ENCODE measurements at places on chromosomes 2 and 18.

DNA sequence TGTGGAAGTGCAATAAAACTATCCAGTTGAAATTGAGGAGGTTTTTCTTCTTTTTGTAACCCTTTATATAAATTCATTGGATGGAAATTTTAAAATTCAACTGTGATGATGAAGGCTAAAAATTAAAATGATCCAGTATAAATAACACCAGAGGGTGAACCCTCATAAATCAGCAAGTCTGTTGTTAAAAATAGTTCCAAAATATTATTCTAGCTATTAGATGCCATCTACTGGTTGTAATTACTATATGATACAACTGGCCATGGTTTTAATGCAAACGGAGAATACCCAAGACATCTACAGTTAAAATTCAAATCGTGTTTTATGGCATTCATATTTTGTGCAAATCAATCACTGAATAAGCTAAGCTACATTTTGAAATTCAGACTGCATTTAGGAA, 53.8 kb downstream of the TMEM200C start:
- DNase-seq, result no peak

GRCh38 chr2:46748735-46749531, 166.7 kb downstream of the MCFD2 start:
- DNase-seq, result no peak

- no peak for DNase-seq
Measured at GRCh38 chr2:69911985-69912563, 2.8 kb upstream of the MXD1 start.

- no peak for DNase-seq
Measured at GRCh38 chr2:137947728-137948336, 16.4 kb upstream of the HNMT start.

GRCh38 chr2:18413676-18414396, 146.6 kb downstream of the RDH14 start:
- DNase-seq, result no peak

GRCh38 chr2:235614900-235615712, 121.3 kb downstream of the AGAP1 start:
- no peak for DNase-seq

- no peak for DNase-seq
Measured at GRCh38 chr18:6055711-6056110, 160.4 kb upstream of the TMEM200C start.

GRCh38 chr18:10681581-10682367, 155.9 kb downstream of the NAPG start:
- DNase-seq, result no peak

DNA sequence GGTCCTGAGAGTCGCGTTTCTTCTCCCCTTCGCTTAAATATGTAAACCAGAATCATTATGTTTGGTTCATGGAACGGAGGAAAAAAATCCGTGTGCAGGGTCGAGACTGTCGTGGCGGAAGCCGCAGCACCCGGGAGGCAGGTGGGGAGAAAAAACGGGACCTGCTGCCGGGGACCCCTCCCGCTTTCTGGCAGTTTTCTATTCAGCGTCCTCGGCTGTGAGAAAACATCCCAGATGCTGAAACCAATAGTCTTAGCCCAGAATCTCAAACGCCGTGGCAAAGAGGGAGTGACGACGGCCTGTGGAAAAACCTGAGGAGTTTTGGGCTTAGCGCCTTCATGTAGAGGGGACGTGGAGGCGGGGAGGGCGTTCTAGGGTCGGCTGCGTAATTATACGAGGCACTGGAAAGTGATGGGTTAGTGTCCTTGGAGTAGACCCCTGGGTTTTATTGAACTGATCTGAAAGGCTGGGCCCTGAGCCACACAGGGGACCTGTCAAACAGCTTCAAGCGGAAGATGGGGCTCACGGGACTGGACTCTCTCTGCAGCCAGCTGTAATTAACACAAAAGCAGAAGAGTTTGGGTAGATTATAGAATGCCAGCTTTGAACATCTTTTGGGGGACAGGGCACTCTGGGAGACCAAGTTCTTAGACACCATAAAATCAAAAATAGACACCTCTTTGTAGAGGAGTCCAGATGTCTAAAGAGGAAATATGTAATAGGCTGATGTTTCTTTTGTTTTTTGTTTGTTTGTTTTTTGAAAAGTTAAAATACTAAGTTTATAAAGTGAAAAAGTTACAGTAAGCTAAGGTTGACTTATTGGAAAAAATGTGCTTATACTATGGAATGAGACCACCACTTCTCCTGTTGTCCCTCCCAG, 834 bp upstream of the BUB1 start:
- peak; percentile 3 for DNase-seq

DNA sequence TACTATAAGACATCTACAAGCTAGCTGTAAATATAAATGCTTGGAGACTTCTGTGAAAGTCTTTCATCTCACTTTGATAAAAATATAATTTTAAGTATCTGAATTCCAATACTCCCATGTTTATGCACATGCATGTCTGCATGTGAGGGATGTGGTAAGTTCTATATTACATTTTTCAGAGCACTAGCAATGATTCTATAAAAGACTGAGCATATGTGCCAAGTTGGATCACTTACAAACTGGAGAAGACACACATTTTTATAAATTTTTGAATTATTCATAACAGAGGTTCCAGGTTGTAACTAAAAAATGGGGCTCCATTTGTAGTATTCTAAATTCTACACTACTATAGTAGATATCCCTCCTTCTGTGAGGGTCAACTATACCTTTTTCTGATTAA, 26.0 kb downstream of the ZNF804A start:
- no peak for DNase-seq

- DNase-seq, result no peak
Measured at GRCh38 chr2:183542606-183543005, 418.4 kb downstream of the NUP35 start.

GRCh38 chr2:230319211-230319862, 7.7 kb upstream of the SP140L start:
- DNase-seq, result peak; percentile 42

- no peak for DNase-seq
Measured at GRCh38 chr2:188978291-188979081, 4.3 kb downstream of the COL3A1 start.

DNA sequence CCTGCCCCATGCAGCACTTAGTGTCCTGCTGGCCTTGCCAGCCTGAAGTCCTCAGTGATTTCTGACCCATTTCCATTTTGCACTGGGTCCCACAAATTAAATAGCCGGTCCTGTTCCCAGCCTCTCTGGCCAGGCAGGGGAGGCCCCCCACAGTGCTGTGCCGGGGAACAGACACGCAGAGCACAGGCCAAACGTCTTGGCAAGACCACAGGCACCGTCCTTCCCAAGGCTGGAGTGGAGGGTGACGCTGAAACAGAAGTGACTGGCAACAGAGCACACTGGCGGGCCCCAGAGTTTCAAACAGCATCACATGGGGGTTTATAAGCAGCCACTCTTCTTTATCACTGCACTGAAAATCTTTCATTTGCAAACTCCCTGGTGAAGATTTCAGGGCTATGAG, 52.2 kb downstream of the EDAR start:
- DNase-seq, result no peak

DNA sequence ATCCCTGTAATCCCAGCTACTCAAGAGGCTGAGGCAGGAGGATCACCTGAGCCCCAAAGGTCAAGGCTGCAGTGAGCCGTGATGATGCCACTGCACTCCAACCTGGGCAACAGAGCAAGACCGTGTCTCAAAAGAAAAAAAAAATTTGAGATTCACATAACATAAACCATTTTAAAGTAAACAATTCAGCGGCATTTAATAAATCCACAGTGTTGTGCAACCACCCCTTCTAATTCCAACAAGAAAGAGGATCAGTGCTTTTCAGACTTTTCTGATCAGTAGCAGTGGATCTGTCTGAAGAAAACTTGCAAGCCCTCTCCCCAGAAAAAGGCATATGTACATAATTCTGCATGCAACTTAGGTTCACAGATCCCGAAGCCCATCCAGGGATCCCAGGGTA, 7.2 kb upstream of the SAG start:
- DNase-seq, result no peak

DNA sequence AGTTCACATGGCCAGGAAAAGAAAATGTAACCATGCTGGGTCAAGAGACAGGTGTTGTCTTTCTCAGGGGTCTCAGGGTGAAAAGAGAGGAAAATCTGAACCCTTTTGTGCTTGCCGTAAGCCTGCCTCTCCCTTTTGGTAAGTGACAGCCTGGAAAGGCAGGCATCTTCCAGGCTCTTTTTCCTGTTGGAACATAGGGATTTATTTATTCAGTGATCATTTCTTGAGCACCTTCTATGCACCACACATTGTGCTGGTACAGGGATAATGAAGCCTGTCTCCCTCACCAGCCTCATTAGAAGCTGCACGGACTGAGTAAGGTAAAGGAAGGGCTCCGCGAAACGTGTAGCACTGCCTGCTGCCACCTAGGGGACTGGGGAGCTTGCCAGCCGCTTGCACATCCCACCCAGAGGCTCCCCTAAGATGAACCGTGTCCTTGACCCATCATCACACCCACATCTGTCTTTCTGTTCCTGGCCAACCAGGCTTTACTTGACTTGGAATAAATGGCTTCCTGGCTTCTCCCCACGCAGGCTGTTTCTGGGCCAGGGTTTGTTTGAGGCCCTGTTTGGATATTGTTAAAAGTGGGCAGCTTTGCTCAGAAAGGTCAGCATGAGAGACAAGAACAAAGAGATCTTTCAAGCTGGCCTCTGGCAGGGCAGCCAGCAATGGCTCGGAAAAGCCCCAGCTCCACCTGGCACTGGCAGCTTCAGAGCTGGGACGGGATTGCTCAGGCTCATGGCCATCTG, 73.3 kb upstream of the MCFD2 start:
- no peak for DNase-seq
